ENCODE measurements at places on chromosomes 13 and 19.

- DNase-seq: no peak
Measured at GRCh38 chr19:36259211-36259610, 44.3 kb downstream of the ZNF146 start.

DNA sequence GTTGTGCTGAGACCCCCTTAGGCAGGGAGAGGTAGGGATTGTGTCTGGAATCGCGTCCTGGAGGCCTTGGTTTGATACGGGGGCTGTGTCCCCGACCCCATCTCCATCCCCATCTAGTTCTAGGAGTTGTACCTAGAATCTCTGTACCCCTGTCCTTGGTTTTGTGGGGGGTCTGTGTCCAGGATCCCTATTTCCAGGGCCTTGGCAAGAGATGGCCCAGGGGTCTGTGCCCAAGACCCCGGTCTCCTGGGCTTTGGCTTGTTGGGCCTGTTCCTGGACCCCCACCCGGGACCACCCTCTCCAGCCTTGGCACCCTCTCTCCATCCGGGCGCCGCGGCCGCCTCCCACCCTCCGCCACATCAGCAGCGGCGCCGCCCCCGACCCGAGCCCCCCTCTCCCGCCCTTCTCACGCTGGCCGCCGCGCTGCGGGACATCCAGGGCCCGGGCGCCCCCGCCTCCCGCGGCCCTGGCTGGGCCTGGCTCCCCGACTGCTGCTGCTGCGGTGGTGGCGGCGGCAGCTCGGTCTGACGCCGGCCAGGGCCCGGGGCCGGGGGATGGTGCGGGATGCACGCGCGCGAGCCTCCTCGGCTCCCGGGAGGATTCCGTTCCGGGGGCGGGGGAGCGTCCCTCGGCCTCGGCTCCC lies at the start of gene NUMBL:
Gene NUMBL, minus strand, starts transcription at position 602 of the 643 bp plus-strand sequence. Its CDS starts 168 bp downstream, at position 434.
- DNase-seq: no peak

DNA sequence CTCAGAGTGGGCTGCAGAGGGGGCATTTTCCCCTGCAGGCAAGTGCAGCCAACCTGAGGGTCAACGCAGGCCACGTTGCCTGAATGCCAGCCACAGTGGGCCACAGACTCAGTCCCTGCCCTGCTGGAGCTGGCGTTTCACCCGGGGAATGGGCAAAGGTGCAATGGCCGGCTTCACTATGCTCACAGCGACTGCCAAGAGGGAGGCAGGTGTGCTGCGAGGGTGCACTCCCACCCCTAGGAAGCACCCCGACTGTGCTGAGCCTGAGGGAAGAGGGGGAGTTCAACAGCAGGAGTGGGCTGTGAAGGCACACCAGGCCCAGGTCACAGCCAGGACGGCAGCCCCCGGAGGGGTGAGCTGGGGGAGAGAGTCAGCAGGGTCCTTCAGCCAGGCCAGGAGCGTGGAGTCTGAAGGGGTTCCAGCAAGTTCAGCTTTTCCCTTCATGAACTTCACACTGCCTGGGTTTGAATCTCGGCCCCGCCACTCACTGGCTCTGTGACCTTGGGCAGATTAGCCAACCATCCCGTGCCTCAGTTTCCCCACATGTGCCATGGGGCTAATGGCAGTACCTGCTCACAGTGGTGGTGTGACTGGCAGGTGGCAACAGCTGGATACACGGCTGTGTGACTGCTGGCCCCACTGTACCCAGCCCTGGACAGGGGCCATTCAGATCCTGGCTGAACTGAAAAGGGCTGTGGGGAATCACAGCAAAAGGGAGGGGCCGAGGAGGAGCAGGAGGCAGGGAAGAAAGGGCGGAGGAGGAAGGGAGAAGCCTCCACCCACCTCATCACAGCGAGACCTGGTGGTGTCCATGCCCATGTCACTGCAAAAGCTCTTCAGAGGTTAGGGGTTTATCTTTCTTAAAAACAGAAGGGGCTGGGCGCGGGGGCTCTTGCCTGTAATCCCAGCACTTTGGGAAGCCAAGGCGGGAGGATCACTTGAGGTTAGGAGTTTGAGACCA lies 7.6 kb downstream of the TRAPPC6A start:
- DNase-seq: no peak

GRCh38 chr19:10773969-10774368 lies 56.1 kb downstream of the DNM2 start:
- DNase-seq: no peak

DNA sequence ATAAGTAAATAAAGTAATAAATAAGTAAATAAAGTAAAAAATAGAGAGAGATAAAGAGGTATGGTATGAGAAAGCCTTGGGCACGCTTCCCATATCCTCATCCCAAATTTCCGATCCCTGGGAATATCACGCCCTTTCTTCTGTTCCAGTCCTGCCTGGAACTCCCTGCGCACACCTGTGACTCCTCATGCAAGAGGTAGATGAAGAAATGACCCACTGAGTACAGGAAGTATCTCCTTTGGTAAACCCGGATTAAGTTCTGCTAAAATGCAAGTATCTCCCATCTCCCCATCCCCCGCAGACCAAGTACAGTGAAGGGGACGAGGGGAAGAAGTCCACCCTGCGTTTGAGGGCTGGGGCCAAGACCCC lies 399 bp upstream of the ZNF136 start:
- no peak for DNase-seq

- peak; percentile 69 for DNase-seq
Measured at GRCh38 chr13:101455863-101456262, 3.4 kb downstream of the ITGBL1 start.

DNA sequence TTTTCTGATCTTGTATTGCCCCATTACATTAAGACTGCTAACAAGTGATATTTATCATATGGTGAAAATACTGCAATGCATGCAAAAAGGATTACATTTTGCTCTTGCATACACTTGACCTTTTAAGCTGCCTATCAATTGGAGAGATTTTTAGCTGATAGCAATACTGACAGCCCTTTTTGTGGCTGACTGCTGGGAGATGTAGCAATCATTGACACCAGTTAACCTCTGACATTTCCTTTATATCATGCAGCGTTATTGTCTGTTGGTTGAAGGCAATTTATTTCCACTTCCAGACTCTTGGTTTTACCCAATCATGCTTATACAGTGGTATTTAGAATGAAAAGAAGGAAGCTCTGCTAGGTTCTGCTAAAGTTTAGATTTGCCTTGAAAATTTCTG lies 364.0 kb downstream of the LMO7 start:
- no peak for DNase-seq

GRCh38 chr19:40147338-40147692 lies 43.9 kb upstream of the MAP3K10 start:
- no peak for DNase-seq

DNA sequence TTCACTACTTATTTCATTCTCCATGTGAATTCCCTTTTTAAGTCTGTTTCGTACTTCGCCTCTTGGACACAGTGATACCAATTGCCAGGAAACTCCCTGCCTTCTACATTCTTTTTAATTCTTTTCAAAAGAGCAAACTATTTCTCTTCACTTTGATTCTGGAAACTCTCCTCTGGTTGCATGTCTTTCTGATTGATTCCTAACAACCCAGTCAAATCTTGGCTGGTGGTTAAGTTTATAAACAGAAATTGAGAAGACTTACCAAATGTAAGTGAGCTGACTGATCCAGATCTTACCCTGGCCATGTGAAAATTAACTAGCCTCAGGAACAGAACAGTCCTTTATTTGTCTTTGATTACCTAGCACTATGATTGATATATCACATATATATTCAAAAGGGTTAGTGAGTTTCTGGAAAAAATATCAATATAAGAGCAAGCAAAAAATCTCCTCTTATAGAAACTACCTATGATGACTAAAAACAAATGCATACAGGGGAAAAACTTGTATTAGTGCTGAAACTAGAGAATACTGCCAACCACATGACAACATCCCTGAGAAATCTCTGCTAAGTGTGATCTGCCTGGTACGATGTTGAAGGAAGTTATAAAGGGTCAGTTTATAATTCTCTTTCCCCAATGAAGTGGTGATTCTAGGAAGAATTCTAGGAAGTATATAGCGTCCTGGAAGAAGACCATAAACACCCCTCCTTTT lies 152.6 kb upstream of the HTR2A start:
- no peak for DNase-seq

- no peak for DNase-seq
Measured at GRCh38 chr19:18763674-18764590, 27.2 kb downstream of the COMP start.

GRCh38 chr13:64293923-64294322 lies 2878.3 kb upstream of the PCDH20 start:
- no peak for DNase-seq

GRCh38 chr19:35746087-35746462 lies 624 bp downstream of the PSENEN start:
- no peak for DNase-seq
